Ovary (tissue), 10 donors: ENCODE measurements at places on chromosomes 5 and 9. TPM values are rescaled to one million over a fixed set of nuclear protein-coding genes. Genes with fewer than 3 reads are reported as not detected.

GRCh38 chr5:946720-947625 lies 54.3 kb downstream of the TRIP13 start:
- no peak for DNase-seq

- DNase-seq = no peak
These were observed 114.9 kb downstream of the AUH start for GRCh38 chr9:91246846-91247245.

DNA sequence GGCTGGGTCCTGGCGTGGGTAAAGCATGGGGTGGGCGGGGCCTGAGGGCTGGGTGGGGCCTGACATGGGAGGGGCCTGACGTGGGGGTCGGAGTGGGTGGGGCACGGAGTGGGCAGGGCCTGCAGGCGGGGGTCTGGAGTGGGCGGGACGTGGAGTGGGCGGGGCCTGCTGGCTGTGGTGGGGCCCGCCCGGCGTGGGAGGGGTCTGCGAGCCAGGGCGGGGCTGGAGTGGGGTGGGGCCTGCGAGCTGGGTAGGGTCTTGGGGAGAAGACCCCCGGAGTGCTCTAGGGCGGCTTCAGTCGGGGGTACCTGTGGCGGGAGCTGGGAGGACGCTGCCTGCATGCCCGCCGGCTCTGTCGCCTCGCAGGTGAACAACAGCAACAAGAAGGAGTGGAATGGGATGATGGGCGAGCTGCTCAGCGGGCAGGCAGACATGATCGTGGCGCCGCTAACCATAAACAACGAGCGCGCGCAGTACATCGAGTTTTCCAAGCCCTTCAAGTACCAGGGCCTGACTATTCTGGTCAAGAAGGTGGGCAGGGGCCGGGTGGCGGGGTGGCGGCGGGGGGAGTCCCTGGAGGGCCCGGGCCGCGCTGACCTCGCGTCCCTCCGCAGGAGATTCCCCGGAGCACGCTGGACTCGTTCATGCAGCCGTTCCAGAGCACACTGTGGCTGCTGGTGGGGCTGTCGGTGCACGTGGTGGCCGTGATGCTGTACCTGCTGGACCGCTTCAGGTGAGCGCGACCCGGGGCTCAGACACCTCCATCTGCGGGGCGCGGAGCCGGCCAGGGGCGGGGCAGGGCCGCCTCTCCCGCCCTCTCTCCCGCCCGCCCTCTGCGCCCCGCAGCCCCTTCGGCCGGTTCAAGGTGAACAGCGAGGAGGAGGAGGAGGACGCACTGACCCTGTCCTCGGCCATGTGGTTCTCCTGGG lies 8.0 kb downstream of the LRRC26 start:
- no peak for DNase-seq

DNA sequence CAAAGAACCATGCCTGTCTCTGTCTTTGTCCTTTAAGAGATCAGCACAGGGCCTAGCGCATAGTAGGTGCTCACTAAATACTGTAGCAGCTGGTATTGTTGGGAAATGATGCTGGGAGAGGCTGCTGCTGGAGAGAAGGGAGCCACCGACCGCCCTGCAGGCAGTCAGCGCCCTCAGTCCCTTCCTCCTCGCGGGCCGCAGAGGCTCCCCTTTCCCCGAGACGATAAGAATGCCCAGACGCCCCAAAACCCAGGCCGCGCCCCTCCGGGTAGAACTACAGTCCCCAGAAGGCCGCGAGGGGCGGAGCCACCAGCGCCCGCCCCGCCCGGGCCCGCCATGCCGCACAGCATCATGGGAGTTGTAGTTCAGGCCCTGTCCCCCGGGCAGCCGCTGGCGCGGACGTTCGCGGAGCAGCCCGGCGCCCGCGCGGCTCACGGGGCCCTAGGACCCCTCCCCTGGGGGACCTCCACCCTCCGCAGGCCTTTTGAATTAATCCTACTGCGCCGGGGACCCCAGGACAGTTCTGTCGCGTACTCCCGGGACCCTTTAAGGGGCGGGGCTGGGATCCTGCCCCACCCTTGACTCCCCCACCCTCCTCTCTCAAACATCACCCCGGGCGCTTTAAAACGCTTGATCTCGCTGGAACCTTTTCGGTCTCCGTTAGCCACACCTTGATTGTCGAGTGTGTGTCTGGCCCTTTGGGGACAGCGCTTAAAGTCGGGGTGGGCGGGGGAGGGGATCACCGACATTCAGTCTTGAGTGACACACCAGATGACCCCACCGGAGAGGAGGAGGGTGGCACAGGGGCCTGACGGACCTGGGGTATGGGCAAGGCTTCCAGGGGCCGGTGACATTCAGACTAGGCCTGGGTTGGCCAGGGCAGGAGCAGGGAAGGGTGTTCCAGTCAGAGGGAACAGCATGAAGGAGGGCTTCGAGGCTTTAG lies 24.8 kb upstream of the IER5L start:
- peak; percentile 94 for DNase-seq

DNA sequence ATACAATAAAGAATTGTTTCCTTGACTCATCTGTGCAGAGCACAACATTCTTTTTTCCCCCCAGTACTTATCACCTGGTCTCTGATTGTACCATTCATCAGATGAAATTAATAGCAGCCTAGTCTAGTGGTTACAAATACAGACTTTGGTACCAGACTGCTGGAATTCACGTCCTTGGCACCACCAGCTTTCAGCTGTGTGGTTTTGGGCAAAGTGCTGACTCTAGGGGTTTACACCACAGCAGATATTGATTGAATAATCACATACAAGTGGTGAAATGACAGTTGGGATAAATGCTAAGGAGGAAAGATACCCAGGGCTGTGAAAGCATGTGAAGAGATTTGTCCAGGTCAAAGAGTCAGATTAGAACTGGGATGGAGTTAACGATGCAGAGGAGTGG lies 79.3 kb upstream of the ATP10B start:
- no peak for DNase-seq

GRCh38 chr9:21994556-21995005 lies at the start of gene CDKN2B-AS1:
Gene CDKN2B-AS1 (plus strand): TSS chr9:21994791.
- DNase-seq = peak; percentile 28

GRCh38 chr9:91033797-91034196 lies 232.2 kb downstream of the SYK start:
- no peak for DNase-seq

- no peak for DNase-seq
These were observed 209.7 kb downstream of the ESM1 start for GRCh38 chr5:54775645-54776044.

GRCh38 chr5:134268019-134268601 lies 42.2 kb upstream of the PPP2CA start:
- no peak for DNase-seq

- no peak for DNase-seq
These were observed 240.3 kb upstream of the GAS1 start for GRCh38 chr9:87187656-87188055.

DNA sequence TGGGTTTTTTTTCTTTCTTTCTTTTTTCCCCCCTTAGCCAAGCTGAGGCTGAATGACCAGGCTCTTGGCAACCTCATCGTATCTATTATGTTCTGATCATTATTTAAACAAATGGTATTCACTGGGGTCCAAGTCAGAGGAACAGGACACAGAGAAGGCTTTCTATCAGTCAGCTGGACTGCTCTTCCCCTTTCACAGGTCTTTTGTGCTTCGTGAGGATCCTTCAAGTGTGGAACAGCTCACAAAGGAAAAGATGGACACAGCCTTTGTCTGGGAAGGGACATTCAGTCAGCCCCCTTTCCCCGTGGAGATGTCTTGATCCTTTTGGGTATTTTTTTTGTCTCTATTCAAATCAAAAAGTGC lies 54.2 kb upstream of the DPYSL3 start:
- DNase-seq = no peak

DNA sequence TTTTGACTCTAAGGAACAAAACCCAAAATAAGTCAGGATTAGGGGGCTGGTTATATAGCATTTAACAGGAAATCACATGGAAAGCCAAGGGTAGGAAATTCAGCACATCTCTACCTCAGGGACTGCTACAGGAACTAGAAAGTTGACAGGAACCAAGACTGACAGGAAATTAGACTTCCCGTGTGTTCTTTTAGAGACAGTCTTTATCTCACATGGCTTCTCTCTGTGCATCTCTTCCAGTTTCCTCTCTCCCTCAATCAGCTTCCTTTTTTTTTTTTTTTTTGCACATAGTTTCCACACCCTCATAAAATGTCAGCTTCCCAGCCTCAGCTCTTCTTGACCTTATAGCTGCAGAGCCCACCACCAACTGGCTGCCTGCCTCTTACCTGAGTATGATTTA lies 4.8 kb downstream of the RECK start:
- no peak for DNase-seq

GRCh38 chr5:181223729-181224389 lies 778 bp downstream of the TRIM41 start:
- DNase-seq = no peak

DNA sequence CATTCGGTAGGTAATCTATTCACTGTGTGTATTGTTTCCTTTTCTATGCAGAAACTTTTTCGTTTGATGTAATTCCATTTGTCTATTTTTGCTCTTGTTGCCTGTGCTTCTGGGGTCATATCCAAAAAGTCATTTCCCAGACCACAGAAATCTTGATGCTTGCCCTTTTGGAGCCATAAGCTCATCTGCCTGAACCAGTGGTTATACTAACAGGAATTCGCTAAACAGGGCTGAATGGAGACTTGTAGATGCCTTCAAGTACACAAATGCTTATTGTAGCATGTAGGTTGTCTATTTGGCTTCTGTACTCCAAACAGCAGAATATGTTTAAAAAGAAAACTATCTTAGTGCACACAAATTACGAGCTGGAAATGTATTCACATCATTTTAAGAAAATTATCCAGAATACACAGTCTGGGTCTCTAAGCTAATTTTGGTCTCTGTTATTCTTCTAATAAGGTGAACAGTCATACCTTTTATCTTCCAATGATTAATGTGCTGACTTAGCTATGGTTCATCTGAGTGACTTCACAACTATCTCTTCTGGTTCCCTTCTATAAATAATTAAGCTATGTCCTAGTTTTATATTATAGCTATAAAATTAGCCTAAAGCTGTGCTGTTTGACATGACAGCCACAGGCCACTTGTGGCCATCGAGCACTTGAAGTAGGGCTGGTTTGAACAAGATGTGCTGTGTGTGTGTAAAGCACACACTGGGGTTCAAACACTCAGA lies 87.6 kb downstream of the DAPK1 start:
- no peak for DNase-seq

DNA sequence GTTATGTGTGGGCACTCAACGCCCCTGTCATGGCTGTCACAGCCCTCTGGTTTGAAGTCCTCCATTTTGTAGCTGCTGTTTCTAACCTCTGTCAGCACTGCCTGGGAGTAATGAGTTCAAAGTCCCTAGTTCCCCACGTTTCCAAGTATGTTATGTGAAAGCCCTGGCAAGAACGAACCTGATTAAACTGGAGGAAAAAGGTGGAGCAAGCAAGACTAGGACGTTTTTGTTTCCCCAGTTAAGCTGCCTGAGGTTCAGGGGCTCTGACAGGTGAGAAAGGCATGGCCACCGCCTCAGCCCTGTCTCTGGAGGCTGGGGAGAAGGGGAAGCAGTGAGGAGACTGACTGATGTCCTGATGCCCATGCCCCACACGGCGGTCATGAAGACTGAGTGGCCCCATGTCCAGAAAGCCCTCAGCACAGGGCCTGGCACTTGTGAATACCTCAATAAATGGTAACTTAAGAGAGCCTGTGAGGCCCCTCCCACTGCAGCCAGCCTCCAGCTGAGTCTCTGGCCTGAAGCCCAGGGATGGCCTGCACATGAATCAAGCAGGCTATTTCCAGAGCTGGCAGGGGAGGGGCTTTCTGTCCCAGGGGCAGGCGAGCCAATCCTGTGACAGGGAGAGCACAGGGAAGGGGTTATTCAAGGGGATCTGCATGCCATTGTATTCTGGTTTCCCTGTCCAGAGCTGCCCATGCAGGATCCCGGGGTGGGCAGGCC lies 61.8 kb downstream of the PFDN1 start:
- peak; percentile 89 for DNase-seq

GRCh38 chr5:104080646-104081175 lies 518.1 kb upstream of the NUDT12 start:
- no peak for DNase-seq

DNA sequence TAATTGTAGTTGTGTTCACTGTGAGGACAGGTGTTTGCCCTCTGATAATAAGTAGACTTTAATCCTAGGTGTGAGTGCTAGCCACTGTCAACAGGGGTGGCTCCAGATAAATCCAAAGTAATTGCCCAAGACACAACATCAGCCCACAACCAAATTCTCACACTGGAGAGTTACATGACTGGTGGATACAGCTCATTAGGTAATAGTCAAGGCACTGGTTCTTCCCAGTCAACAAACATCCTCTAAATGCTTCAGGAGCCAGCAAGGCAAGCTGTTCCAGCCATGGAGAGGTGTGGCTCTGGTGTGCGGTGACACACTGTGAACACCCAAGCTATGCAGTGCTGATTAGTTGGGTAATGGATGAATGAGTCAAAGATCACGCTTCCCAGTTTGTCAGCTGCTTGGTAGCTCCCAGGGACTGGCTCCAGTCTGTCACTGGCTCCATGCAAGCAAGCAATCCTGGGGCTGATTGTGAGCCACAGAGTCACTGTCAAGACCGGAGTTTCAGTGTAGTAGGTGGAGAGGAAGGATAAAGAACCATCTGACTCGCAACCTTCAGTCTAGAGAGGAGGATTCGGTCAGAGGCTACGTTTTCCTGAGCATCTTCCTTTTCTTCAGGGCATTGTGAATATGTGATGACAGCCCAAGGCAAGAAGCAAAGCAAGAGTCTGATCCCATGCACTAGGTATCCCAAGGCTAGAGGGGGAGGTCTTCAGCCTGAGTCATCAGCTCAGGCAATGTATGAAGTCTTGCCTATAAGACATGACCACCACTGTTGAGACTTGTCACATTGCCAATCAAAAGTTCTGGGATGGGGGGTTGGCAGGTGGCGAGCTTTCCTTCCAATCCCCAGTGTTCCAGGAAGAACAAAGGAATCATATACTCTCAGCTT lies 63.1 kb downstream of the UGCG start:
- no peak for DNase-seq

GRCh38 chr5:59007460-59008063 lies 424.7 kb downstream of the RAB3C start:
- DNase-seq = no peak

GRCh38 chr5:181071257-181071656 lies 31.2 kb downstream of the BTNL9 start:
- DNase-seq = no peak

DNA sequence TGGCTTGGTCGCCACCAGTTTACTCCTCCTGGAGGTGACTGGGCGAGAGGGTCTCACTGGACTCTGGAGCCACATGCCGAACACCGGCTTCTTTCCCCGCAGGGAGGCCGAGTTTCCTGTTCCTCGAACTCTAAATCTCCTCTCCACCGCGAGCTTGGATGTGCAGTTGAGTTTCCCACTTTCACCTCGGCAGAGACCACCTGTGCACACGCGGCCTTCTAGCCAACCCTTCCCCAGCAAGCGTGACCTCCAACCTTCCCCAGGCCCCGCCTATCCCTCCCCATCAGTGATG lies 380.1 kb downstream of the IRX2 start:
- no peak for DNase-seq

PCDHA4 gene
- polyA plus RNA-seq = 0.18 TPM

FAM53C gene
- 13.1 TPM for polyA plus RNA-seq

LECT2 gene
- polyA plus RNA-seq = not detected

FXN gene
- 27.7 TPM for polyA plus RNA-seq

BTNL9 gene
- 7.0 TPM for polyA plus RNA-seq

NPR3 gene
- polyA plus RNA-seq = 42.1 TPM

FAM153A gene
- 3.9 TPM for polyA plus RNA-seq
